Left cardiac atrium (tissue), 4 donors: ENCODE measurements at places on chromosomes 11 and 22. TPM values are rescaled to one million over a fixed set of nuclear protein-coding genes. Genes with fewer than 3 reads are reported as not detected.

DNA sequence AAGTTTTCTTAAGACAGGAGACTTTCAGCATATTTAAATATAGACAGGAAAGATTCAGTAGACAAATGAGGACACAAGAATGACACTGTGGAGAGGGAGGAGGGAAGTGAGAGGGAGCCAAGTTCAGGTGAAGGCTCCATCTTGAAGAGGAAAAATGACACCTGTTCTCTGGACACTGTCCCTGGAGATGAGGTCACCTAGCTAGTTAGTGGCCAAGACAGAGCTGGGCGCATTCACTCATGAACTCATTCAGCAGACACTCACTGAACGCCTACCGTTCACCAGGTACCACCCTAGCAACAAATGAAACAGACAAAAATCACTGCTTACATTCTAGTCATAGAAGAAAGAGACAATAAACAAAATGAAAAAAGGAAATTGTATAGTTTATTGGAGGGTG is 103.3 kb upstream of the PARVA start:
- DNase-seq, result no peak

The TRIM22 gene
- 29.6 TPM for total RNA-seq

The SLC17A6 gene
- not detected for total RNA-seq

DNA sequence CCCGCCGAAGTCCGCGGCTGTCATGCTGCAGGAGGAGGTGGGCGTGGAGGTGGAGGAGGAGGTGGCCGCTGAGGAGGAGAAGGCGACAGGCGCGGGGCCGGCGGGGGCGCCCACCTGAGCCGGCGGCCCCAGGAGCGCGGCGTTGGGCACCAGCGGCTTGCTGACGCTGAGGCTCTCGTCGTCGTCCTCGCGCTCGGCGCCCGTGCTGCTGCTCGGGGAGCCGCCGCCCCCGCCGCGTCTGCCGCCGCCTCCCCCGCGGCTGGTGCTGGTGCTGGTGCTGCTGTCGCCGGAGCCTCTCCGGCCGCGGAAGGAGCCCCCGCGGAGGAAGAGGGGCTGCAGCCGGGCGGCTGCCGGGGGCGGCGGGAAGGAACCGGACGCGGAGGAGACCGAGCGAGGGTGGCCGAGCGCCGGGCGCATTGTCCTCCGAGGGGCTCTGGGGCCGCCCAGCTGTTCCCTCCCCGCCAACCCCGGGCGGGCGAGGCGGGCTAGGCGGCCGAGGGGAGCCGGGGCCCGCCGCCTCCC is 388 bp downstream of the TMEM121B start:
- DNase-seq, result no peak

- DNase-seq, result no peak
Observed at GRCh38 chr11:32332990-32333319, 102.4 kb downstream of the WT1 start.

The OR52N4 gene
- total RNA-seq, result not detected

DNA sequence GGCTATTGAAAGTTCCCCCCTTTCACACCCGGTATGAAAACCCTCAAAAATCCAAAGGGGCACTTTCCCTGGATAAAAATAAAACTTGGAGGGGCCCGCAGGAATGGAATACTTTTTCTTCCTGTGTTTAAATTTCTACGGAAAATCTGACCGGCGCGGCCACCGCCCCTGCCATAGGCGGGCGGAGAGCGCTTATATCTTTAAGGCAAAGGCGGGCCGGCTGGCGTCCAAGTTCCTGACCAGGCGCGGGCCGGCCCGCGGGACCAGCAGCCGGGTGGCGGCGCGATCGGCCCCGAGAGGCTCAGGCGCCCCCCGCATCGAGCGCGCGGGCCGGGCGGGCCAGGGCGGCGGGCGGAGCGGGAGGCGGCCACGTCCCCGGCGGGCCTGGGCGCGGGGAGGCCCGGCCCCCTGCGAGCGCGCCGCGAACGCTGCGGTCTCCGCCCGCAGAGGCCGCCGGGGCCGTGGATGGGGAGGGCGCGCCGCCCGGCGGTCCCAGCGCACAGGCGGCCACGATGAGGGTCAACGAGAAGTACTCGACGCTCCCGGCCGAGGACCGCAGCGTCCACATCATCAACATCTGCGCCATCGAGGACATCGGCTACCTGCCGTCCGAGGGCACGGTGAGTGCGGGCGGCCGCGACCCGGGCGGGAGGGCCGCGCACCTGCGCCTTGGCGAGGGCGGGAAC is at the start of gene ANO1:
Gene ANO1, plus strand, starts transcription at position 223 of the 686 bp plus-strand sequence. Its CDS starts 290 bp downstream, at position 513.
- peak; percentile 60 for DNase-seq

The WT1 gene
- total RNA-seq, result 4.2 TPM

DNA sequence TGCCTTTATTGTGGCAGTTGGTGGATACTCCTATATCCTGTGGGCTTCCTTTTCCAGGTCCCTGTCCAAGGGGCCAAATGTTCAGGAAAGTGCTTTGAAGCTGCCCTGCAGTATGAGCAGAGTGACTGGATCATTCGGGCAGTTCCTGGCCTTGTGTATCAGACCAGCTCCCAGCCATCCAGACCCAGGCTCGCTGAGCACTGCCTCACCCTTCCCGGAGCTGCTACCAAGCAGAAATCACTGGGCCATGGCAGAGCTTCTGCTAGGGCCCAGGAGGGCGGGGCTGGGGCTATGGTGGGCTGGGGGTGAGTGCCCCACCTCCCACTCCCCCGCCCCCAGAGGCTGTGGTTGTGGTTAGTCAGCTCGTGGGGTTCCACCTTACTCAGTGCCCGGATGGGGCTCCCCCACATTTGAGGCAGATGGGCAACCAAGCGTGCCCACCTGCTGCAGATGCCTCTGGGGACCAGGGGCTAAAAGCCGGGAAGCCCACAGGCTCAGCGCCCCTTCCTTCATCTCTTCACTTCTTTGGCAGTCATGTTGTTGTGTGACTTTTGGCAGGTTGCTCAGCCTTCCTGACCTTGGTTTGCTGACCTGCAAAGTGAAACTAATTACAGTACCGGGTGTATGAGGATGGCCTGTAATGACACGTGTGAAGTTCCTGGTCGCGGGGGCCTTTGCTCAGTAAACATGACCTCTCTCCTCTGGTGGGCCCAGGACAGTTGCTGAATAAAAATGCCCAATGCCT is 2.1 kb upstream of the LRRC32 start:
- DNase-seq, result no peak

DNA sequence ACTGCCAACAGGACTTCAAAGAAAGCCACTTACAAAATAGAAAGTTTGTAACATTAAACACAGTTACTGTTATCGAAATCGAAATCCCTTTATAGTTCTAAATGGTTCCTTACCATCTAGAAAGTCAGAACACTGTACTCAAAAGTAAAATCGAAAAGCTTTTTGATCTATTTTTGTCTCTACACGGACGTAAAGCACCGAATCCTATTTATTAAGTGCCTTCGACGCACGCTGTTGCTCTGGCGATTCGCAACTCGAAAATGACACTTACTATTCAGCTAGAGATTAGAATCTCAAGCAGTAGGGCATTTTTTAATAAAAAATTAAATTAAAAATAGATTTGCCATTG is 78.3 kb downstream of the LARGE1 start:
- no peak for DNase-seq

The DRICH1 gene
- total RNA-seq, result not detected

The NAV2 gene
- total RNA-seq, result 15.3 TPM

DNA sequence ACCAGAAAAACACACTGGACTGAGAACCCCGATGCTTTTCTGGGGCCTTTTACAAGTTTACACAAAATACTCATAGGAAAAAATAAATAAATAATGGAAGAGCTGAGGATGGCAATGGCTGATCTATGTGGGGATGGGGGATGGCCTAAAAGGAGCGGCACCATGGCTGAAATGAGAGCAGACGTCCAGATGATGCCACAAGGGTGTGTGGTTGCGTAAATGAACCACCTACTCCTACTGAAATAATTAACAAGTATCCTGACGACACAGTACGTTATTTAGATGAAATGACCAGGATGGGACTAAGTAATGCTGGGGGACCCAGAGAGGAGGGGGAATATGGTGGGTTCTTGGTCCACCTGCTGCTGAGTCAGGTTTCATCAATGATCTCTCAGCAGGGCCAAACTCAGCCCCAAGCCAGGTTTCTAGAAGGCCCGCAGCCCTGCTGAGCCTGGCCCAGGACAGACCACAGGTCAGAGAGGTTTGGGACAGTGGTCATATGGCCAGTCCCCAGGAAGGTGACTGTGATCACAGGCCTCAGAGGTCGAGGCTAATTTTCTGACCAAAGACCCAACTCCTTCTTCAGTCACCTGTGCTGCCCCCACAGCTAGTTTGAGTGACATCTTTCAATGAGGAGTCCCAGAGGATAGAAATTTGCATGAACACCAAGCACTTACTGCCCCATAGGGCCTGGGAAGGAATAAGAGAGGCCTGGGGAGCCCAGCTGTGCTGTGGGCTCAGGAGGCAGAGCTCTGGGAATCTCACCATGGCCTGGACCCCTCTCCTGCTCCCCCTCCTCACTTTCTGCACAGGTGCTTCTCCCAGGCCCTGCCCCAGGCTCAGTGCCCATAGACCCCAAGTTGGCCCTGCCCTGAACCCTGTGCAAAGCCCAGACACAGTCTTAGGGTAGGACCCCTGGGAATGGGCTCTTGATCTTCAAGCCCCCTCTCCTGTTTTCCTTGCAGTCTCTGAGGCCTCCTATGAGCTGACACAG is 76.3 kb upstream of the IGLL5 start:
- DNase-seq, result no peak

The HPX gene
- 1.0 TPM for total RNA-seq

GRCh38 chr11:94131718-94132115 is 3.1 kb downstream of the PANX1 start:
- DNase-seq, result peak; percentile 42

GRCh38 chr11:35165423-35166368 is 26.7 kb downstream of the CD44 start:
- no peak for DNase-seq

- DNase-seq, result no peak
Observed at GRCh38 chr22:39369186-39369585, 19.4 kb downstream of the SYNGR1 start.

DNA sequence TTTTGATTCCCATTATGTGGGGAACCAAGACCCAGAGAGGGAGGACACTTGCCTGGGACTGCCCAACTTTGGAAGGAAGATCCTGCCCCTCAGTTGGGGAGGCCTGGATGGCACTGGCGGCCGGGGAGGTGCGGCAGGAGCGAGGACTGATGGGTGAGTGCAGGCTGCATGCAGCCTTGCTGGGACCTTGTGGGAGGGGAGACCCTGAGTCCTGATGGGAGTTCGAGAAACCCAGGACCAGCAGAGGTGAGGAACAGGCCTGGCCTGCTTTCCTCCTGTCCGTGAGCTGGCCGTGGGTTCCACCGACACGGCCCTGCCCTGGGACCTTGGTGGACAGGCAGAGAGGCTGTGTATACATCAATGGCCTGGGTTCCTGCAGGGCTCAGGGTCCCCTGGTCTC is 19.3 kb upstream of the SMIM38 start:
- DNase-seq, result no peak

- DNase-seq, result no peak
Observed at GRCh38 chr11:114099392-114100178, 40.1 kb downstream of the ZBTB16 start.

The ROM1 gene
- total RNA-seq, result 3.7 TPM

- DNase-seq, result no peak
Observed at GRCh38 chr11:10727146-10727851, 23.7 kb upstream of the CTR9 start.

DNA sequence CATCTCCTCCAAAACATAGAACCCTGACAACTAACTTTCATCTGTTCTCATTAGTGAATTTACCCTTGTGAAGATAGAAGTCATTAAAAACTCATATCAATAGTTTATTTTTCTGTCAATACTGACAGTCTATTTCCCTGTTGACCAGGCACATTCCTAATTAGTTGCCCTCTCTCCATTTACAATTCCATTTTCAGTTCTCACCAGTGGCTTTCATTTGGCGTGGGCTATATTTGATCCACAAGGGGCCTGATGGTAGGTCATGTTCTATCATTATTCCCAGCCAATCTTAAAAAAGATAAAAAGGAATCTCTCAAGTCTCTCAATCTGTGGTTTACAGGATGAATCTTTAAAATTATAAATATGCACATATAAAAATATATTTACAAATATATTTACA is 3.9 kb upstream of the AKIP1 start:
- DNase-seq, result no peak

DNA sequence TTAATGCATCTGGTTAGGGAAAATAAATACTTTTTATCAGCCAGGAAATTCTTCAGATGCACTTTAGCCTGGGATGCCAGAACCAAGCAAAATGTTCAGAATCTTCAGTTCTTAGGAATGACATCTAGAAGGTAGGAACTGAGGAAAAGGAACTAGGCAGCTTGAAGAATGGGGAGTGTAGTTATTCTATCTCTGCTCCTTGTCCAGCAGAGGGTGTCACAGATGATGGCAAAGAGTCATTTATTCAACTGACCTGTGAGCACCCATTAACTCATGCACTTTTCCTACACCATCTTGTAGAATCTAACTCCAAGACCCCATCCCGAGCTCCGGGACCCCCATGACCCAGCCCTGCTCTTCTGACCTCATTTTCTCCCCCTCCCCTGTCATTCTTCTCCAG is 122.1 kb upstream of the ISX start:
- DNase-seq, result no peak

GRCh38 chr11:72812604-72812966 is 1.6 kb upstream of the ATG16L2 start:
- no peak for DNase-seq

- DNase-seq, result peak; percentile 66
Observed at GRCh38 chr22:24952837-24953383, 394 bp downstream of the KIAA1671 start.

GRCh38 chr11:16013649-16014275 is 342.6 kb downstream of the SOX6 start:
- DNase-seq, result no peak

DNA sequence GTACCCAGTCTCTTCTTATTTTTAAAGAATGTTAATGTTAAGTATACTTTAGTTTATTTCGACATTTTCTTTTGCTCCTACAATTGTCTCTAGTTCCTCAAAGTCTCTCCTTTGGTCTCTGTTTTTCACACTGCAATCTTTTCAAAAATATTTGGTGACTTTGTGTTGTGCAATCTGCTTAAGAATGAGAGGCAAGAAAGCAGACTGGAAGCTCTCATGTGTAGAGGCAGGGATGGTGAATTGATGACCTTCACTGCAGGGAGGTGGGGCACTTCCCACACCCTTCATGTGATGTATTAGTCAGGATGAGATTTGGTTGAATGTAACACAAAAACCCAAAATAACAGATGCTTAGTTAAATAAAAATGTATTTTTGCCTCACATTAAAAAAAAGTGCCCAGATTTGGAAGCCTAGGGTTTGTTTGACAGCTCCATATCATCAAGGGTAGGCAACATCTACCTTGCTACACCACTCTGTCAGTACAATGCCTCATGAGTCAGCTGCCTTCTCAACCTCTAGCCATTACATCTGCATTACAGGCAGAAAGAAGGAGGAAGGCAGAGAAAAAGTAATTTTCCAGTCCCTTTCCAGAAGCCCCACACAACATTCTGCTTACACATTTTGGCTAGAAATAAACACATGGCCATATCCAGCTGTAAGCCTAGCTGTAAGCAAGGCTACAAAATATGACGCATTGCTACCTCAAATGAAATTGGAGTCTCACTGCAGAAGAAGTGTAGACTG is 3.8 kb upstream of the MMP27 start:
- DNase-seq, result no peak

GRCh38 chr11:96207459-96208449 is 135.2 kb downstream of the MAML2 start:
- no peak for DNase-seq

GRCh38 chr11:17811352-17811751 is 76.8 kb downstream of the KCNC1 start:
- DNase-seq, result no peak

The KCNE3 gene
- total RNA-seq, result 2.6 TPM

GRCh38 chr11:128520888-128521681 is 66.3 kb downstream of the ETS1 start:
- DNase-seq, result no peak

- no peak for DNase-seq
Observed at GRCh38 chr22:45429981-45430775, 16.7 kb downstream of the RIBC2 start.

The PLEKHB1 gene
- total RNA-seq, result 11.2 TPM
